Neural crest cell (in vitro differentiated cells): ENCODE measurements at places on chromosomes 3 and 15.
A peak's percentile ranks its signal among the peaks of the same experiment; 100 is the strongest.

GRCh38 chr3:30628901-30629590 lies 22.6 kb downstream of the TGFBR2 start:
- peaks cover 34% of the 10 kb centered on the region for H3K4me1 ChIP-seq
- DNase-seq = no peak
- peaks cover 12% of the 10 kb centered on the region for H3K36me3 ChIP-seq
- H3K27me3 ChIP-seq = no peaks in the 10 kb centered on the region
- no peak overlapping the region for H3K4me3 ChIP-seq
- H3K27ac ChIP-seq = peak overlapping the region; percentile 35

DNA sequence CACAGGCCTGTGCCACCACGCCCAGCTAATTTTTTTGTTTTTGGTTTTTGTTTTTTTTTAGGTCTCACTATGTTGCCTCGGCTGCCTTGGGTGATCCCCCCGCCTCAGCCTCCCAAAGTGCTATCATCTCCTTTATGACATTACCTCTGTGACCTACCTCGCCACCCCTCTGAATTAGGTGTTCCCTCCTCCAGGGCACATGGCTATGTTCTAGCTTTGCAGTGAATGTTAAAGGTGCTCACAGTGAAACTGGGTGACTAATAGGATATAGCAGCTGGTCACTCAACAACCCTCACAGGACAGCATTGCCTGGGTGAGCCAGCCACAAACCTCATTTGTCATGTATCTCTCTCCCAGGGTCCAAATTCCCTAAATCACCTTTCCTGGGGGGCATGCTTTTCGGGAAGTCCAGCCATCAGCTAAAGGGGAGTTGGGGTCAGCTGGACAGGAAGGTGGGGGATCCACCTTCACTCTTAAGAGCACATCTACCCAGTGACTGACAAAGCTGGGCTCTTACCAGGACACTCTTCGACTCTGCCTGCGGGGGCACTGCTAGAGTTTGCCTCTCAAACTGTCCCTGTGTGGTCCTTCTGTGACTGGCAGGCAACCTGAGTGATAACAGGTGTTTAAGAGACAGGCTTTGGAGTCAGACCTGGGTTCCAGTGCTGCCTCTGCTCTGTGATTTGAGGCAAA lies 1.6 kb upstream of the TTLL3 start:
- no peaks in the 10 kb centered on the region for H3K27me3 ChIP-seq
- peak overlapping the region; percentile 86 for H3K4me3 ChIP-seq
- peaks cover 9% of the 10 kb centered on the region for H3K36me3 ChIP-seq
- H3K27ac ChIP-seq = no peak overlapping the region
- DNase-seq = no peak
- peaks cover 28% of the 10 kb centered on the region for H3K4me1 ChIP-seq

GRCh38 chr15:44188795-44189194 lies 6.3 kb downstream of the FRMD5 start:
- peaks cover 34% of the 10 kb centered on the region for H3K27me3 ChIP-seq
- DNase-seq = no peak
- peaks cover 19% of the 10 kb centered on the region for H3K4me1 ChIP-seq
- H3K4me3 ChIP-seq = no peak overlapping the region
- no peak overlapping the region for H3K27ac ChIP-seq

GRCh38 chr3:124650798-124651197 lies 79.5 kb upstream of the UMPS start:
- no peak overlapping the region for H3K27ac ChIP-seq
- no peak overlapping the region for H3K4me3 ChIP-seq
- H3K4me1 ChIP-seq = peaks cover 29% of the 10 kb centered on the region
- no peak for DNase-seq

- peak overlapping the region; percentile 51 for H3K27ac ChIP-seq
- peaks cover 31% of the 10 kb centered on the region for H3K4me1 ChIP-seq
- H3K4me3 ChIP-seq = peak overlapping the region; percentile 25
- DNase-seq = no peak
- no peaks in the 10 kb centered on the region for H3K27me3 ChIP-seq
These were observed 3.9 kb downstream of the CIAO2A start for GRCh38 chr15:64089543-64090280.

DNA sequence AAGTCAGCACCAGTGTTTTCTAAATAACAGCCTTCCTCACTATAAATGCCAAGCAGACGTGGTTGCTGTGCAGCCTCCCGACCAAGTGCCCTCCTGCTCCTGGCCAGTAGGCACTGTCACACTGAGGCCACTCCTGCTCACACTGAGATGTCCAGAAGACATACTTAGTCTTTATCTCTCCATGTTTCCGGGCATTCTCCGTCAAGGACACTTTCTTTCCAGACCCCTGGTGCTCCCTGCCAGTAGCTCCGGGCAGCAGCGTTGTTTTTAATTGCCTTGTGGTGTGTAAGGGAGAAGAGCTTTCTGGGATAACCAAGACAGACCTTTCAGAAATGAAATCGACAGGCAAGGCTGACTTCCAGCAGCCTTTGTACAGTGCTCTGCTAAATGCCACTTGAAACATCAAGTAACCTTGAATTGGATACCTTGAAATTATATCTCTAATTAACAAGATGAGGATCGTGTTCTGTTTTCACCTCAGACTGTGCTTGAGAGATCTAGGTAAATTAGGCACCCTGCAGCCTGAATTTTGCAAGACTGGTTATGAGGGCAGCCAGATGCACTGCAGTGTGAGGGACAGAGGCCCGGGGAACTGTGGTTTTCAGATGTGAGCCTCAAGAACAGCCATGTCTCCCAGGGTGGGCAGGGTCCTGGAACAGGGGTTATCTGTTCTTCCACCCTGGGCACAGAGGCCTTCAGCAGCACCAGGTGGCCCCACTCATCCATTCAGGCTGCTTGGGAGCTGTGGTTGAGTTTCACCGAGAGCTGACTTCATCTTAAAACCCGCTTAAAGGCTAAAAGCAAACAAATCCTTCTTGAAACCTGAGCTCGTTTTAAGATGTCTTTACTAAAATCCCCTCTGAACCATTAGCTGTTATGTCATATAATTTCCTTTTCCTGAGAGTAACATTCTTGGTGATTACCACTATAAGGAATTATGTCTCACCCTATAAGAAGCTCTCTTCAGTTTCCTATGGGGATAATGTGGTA lies 105.5 kb upstream of the IL12A start:
- no peaks in the 10 kb centered on the region for H3K27me3 ChIP-seq
- H3K4me1 ChIP-seq = peaks cover 49% of the 10 kb centered on the region
- H3K27ac ChIP-seq = peak overlapping the region; percentile 76
- H3K4me3 ChIP-seq = peak overlapping the region; percentile 71

- H3K4me3 ChIP-seq = no peak overlapping the region
- DNase-seq = no peak
- no peak overlapping the region for H3K27ac ChIP-seq
- peaks cover 24% of the 10 kb centered on the region for H3K36me3 ChIP-seq
These were observed 33.0 kb downstream of the SNRK start for GRCh38 chr3:43319376-43319775.

GRCh38 chr3:47096959-47097358 lies 67.0 kb downstream of the SETD2 start:
- H3K4me3 ChIP-seq = no peak overlapping the region
- no peaks in the 10 kb centered on the region for H3K27me3 ChIP-seq
- no peaks in the 10 kb centered on the region for H3K36me3 ChIP-seq
- H3K27ac ChIP-seq = no peak overlapping the region
- DNase-seq = no peak

DNA sequence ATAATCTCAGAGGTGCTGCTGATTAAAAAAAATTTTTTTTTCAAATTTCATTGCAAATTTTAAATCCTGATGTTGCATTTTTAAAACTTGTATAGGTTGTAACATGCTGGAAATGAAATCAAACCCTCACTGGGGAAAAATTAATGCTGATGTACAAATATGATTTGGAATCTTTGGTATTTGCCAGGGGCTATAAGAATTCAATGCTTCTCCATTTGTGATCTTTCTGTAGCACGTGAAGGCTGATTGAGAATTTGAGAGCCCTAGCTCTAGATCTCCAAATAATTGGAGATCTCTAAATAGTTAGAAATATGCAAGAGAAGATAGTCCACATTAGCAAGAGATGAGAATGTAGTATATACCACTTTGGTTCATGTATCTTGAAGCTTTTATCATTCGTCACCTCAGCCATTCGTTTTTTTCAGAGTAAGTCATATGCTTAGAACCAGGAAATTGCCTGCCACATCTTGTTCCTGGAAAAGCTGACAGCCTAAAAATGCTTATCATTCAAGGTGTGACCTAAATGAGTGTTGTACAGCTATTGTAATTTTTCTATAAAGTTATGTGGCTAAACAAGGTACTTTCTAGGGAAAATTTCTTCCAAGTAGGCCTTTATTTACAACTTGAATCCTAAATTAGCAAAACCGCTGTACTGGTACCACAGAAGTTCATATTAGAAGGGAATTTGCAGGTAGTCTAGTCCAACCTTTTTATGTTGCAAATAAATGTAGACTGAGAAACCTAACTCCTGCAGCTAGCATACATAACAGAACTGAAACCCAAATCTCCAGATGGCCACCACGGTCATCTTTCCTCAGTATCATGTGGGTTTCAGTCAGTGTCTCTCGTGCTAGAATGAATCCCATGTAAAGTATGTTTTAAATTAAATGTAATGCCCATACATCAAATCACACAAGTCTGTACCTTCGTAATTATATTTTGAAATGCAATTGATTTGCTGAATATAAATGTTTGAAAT lies 48.5 kb downstream of the FNDC3B start:
- H3K27ac ChIP-seq = no peak overlapping the region
- no peak overlapping the region for H3K4me3 ChIP-seq
- peaks cover 13% of the 10 kb centered on the region for H3K36me3 ChIP-seq
- no peak for DNase-seq

DNA sequence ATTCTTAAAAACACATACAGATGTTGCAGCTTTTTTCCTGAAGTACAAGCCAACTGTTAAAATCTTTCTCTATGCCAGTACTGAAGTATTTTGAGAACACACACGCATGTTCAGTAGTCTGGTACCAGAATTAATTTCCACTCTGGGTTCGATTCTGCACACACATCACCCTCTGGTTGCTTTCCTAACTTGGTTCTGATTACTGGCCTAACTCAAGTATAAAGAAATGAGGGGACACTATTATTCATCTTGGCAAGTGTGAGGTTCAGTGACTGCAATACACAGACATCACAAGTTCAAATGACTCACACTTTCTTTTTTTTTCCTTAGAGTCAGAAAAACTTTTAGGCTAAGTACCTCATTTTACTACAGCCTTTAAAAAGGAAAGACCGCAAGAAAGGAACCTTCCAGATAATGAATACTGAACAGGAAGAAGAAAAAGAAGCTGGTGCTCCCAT lies 37.4 kb upstream of the LDHAL6B start:
- peaks cover 12% of the 10 kb centered on the region for H3K4me1 ChIP-seq
- DNase-seq = no peak
- no peak overlapping the region for H3K4me3 ChIP-seq
- no peak overlapping the region for H3K27ac ChIP-seq
- H3K27me3 ChIP-seq = no peaks in the 10 kb centered on the region

- no peaks in the 10 kb centered on the region for H3K36me3 ChIP-seq
- H3K4me3 ChIP-seq = no peak overlapping the region
- H3K27ac ChIP-seq = no peak overlapping the region
These were observed 50.1 kb downstream of the SUMF1 start for GRCh38 chr3:4416961-4417360.

GRCh38 chr3:129370248-129370964 lies 58.0 kb downstream of the EFCAB12 start:
- no peaks in the 10 kb centered on the region for H3K4me1 ChIP-seq
- H3K27me3 ChIP-seq = no peaks in the 10 kb centered on the region
- DNase-seq = no peak
- peaks cover 2% of the 10 kb centered on the region for H3K36me3 ChIP-seq
- H3K27ac ChIP-seq = no peak overlapping the region
- H3K4me3 ChIP-seq = no peak overlapping the region

DNA sequence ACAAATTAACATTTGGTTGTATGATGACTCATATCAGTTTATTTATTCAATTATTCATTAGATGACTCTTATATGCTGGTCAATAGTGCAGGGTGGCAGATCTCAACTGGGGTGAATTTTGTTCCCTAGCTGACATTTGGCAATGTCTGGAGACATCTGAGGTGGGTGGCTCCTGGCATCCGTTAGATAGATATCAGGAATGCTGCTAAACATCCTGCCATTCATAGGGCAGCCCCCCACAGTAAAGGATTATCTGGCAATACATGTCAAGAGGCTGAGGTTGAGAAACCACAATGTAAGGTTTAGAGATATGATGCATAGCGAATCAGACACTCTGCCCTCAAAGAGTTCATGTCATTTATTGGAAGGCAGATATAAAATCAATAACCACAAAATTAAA lies 719.9 kb downstream of the CADM2 start:
- H3K36me3 ChIP-seq = no peaks in the 10 kb centered on the region
- H3K27ac ChIP-seq = no peak overlapping the region
- H3K27me3 ChIP-seq = no peaks in the 10 kb centered on the region
- no peak for DNase-seq
- H3K4me1 ChIP-seq = no peaks in the 10 kb centered on the region
- no peak overlapping the region for H3K4me3 ChIP-seq

DNA sequence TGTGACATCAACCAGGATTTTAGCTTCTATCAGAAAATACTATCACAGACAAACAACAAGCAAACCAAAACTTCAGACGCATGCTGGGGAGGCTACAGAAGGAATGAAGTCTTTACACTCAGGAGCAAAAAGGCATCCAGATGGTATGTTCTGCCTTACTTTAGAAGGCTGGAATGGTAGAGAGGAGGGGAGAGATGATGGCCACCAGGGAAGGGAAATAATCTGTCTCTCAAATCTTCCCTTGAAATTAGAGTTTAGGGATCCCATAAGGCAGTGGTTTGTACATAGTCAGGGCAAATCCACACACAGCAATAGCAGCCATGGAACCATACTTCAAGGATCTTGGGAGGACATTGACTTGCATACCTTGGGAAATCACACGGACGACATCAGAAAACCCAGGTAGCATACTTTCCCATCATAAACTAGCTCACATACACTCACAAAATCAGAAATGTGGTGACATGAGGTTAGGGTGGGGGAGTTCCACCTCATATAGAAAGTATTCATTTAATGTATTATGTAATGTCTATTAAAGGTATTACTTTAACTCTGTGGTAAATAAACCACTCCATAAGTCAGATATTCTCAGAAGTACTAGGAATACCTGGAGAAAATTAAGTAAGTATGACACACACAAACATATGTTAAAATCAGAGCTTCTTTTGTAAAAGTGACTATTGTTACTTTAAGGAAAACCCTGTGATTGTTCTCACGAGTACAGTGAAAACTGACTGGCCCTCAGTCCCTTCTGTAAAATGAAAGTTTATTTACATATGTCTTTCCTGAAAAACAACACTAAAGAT lies 9.4 kb downstream of the BTLA start:
- H3K27me3 ChIP-seq = no peaks in the 10 kb centered on the region
- H3K27ac ChIP-seq = no peak overlapping the region
- H3K4me1 ChIP-seq = peaks cover 5% of the 10 kb centered on the region
- no peak for DNase-seq
- peaks cover 4% of the 10 kb centered on the region for H3K36me3 ChIP-seq
